ENCODE measurements at places on chromosomes 16 and 17.

DNA sequence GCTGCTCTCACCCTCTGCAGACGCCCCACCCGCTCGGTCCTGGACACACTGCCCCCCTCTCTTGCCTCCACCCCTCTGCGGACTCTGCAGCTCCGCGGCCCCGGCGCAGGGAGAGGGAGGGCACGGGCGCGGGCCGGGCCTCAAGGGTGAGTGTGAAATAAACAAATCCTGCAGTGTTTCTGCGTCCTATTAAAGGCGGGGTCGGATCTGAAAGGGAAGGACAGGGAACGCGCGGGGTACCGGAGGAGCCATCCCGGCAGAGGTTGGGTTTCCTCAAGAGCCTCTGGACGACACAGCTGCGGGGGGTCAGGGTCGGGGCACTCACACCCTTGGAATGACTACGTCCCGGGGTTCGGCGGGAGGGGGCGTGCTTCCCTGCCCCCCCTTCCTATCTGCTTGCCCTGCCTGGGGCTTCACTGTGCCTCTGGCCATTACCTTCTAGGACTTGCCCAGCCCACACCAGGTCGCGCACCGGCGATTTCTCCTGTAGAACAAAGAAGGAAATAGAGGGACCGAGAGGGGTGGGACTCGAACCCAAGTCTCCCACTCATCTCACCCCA, 466 bp upstream of the HSF4 start:
- no peak for DNase-seq

- no peak for DNase-seq
Measured at GRCh38 chr17:61475726-61476125, 23.5 kb downstream of the TBX4 start.

DNA sequence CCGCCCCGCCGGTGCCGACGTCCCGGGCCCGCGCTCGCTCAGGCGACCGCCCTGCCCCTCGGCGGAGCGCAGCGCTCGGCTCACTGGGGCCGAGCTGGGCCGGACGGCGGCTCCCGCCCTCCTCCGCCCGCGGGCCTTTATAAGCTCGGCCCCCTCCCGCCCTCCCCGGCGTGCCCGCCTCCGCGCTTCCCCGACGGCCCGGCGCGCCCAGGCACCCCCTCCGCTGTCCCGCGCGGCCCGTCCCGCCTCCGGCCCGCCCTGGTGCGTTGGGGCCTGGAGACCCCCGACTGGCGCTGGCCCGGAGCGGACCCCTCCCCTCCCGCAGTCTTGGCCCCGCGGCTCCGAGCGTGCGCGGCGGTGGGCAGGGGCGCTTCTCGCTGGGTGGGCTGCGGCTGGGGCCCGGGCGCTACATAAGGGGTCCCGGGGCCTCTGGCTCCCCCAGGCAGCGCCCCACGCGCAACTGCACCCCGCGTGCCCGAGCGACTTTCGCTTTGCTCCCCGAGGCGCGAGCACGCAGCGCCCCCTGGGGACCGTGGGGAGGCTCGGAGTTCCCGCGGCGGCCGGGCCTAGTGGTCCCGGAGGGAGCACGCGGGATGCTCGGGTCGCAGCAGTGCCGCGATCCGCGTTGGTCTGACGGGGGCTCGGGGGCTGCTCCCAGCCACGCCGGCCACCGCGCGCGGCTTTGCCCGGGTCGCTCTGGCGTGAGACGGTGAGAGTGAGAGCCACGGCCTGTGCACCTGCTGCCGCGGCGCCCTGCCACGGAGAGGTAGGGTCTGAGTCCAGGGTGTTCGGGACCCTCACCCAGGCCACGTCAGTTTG, at the start of gene PIEZO1:
Gene PIEZO1, minus strand, starts transcription at position 115 of the 819 bp plus-strand sequence. CDS start 256 bp downstream, outside the sequence.
- DNase-seq = peak; percentile 43

- DNase-seq = no peak
Measured at GRCh38 chr17:9707948-9708347, 62.6 kb downstream of the USP43 start.

- no peak for DNase-seq
Measured at GRCh38 chr16:58138852-58139251, 9.7 kb upstream of the CFAP20 start.

All from WERI-Rb-1 (cell line).